ENCODE measurements at places on chromosomes 12 and 14.

DNA sequence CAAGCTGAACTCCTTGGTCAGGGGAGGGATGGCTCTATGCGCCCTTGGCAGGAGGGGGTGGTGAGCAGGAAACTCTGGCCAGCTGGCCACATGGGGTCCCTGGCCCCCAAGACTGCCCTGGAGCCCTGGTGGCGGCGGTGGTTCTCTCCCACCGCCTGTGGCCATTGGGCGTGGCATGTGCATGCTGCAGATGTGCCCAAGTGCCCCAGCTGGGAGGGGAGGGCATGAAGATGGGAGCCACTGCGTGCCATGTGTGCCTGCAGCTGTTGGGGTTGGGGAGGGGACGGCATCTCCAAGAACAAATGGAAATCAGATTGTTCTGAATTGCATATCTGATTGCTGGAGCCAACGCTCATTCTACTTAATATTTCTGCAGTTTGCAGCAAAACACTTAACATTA lies 115.7 kb upstream of the IGF1 start:
- no peak for DNase-seq

GRCh38 chr12:30882706-30883105 lies 43.8 kb upstream of the TSPAN11 start:
- DNase-seq: no peak

- no peak for DNase-seq
These were observed 11.9 kb downstream of the NUP37 start for GRCh38 chr12:102107970-102108369.

DNA sequence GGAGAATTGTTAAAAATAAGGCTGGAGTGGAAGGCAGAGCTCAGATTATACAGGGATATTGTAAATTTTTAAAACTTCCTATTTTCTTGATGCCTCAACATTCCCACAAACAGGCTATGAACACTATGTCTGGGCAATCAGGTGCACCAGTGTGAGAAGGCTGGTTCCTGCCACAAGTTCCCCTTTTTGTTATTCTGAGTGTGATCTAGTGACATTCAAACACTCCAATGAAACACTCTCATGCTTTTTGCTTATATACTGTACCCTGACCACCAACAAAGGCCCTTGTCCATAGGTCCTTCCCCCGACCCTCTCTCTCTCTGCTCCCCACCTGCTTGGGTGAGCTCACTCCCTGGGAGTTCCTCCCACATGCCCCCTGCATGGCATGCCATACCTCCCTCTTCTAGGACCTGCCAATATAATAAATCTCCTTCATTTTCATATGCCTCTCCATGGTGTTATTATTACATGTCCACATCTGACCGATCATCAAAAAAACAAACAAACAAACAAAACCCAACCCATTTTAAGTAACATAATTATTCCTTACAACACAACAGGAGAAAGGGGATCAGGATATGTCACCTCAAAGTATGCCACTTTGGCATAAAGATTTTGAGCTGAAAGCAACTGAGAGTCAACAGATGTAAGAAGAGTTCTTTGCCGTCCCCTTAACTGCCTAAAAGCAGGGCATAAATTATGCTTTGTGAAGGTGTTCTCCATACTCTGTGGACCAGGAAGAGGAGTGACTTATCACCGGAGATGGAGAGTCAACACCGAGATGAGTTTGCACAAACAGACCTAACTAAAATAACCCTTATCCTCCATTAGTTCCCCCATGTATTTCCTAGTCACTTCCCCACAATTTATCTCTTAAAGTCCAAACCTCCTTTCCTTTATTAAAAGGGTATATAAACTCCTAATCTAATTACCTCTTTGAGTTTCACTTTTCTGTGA lies 42.5 kb upstream of the CATSPERB start:
- no peak for DNase-seq

DNA sequence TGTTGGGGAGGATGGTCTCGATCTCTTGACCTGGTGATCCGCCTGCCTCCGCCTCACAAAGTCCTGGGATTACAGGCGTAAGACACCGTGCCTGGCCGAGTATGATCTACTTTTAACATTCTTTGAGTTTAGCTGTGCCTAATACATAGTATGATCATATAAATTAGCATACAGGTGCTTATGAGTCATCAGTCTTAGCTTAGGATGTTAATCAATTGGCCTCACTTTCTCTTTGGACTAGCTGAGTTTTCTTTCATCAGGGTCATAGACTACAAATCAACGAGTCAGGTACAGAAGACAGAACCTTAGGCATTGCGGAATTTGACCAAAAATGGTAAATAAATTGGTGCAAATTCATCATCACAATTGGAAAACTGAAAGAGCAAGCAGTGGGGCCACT lies 2.2 kb downstream of the SLC25A21 start:
- DNase-seq: no peak

GRCh38 chr14:71384007-71384845 lies 477.0 kb downstream of the PCNX1 start:
- no peak for DNase-seq

- DNase-seq: no peak
These were observed 75.6 kb downstream of the PPP2R5E start for GRCh38 chr14:63467440-63468072.

DNA sequence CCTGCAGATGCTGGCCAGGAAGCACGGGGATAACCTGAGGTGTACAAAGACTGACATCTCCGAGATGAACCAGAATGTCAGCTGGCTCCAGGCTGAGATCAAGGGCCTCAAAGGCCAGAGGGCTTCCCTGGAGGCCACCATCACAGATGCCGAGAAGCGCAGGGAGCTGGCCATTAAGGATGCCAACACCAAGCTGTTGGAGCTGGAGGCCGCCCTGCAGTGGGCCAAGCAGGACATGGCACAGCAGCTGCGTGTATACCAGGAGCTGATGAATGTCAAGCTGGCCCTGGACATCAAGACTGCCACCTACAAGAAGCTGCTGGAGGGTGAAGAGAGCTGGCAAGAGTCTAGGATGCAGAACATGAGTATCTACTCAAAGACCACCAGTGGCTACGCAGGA lies 380.0 kb upstream of the USP15 start:
- DNase-seq: no peak

GRCh38 chr12:83040339-83040738 lies 353.6 kb downstream of the TMTC2 start:
- no peak for DNase-seq

GRCh38 chr12:115160271-115161128 lies 476.5 kb upstream of the TBX3 start:
- no peak for DNase-seq

DNA sequence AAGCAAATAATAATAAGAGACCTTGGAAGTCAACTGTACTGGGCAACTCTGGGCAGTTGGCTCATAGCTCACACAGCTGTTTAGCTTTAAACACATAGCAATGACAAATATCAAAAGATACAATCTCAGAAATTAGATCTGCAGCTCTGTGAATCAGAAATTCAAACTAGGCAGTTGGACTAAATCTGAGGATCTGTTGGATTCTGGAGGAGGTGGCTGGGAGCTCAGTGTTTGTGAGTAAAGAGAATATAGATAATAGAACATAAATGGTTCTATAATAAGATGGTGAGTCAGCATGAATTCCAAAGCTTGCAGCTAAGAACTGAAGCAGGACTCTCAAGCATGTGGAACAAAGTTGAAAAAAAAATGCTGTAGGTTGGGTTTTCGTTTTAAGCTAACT lies 1949.4 kb upstream of the SEL1L start:
- no peak for DNase-seq

DNA sequence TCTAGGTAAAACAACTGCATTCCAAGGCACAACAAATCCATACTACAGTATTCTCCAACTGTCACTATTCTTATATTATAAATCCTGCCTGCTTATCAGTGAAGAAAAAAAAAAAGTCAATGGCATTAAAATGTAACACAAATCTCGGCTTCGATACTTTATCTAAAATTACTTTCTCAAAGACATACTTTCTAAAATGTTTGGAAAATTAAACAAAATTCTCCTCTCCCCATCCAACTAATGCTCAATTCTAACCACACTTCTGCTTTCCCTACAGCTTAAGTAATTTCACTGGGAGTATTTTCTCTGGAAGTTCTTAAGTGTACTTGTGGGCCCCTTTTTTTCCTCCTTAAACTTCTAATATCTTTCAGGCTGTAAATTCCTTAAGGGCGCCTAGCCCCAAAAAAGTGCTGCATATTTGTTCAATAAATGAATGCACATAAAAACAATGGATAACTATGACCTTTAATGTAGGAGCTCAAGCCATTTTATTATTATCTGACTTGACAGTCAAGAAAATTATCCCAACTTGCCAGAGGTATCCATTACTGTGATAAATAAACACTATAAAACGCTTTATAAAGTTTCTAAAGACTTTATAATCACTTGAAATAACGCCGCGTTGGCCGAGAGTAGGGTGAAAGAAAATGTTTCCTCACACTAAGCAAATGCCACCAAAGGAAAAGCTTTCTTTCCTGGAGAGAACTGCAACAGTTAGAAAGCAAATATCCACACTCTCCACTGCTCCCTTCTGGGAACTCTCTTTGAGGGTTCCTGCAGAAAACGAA lies 977 bp downstream of the HEATR5A start:
- no peak for DNase-seq

DNA sequence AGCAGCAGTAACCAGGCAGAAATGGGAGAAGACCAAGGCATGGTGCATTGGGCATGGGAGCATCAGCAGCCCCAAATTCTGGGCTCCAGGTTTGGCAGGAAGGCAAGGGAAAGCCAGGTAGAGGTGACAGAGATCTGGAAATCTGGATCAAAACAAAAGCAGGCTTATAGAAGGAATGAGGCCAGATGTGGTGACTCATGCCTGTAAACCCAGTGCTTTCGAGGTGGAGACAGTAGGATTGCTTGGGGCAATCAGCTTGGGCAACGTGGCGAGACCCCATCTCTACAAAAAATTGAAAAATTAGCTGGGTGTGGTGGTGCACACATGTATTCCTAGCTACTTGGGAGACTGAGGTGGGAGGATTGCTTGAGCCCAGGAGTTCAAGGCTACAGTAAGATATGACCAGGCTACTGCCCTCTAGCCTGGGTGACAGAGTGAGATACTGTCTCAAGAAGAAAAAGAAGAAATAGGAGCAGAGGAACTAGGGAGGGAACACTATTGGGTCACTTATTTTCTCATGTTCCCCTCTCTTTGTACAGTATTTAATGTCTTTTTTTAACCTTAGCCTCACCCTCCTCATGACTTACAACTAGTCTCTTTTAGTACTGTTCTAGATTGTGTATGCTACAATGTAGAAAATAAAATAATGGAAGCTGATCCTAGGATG lies 25.1 kb downstream of the SLC4A8 start:
- no peak for DNase-seq

DNA sequence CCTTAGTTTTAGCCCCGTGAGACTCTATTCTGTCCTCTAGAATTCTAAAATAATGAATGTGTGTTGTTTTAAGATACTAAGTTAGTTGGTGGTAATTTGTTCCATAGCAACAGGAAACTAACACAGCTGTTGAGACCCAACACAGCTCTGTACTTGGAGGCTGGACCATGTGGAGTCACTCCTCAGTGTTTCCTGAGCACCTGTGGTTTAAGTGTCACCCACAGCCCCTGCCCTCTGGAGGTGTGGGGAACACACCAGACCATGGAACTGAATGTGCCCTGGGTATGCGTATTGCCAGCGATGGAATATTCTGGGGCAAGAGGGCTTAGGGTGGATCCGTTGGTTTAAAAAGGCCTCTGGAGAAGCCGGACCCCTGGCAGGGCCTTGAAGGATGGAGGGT lies 16.6 kb upstream of the GPR68 start:
- no peak for DNase-seq

DNA sequence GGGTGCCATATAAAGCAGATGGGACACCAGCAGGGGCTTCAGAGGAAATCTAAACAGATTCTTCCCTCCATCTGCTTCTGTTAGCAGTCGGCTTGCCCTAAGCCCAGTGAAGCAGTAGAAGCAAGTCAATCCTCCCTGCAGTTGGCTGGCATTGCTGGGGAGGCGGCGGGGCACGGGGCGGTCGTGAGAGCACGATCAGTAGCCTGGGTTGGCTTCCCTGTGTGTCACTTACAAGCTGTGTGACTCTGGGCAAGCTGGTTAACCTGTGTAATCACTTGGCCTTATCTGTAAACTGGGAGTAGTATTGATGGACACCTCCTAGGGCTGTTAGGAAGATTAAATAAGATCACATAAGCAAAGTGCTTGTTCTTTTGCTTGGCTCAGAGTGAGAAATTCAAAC lies 19.4 kb downstream of the MYRFL start:
- no peak for DNase-seq

DNA sequence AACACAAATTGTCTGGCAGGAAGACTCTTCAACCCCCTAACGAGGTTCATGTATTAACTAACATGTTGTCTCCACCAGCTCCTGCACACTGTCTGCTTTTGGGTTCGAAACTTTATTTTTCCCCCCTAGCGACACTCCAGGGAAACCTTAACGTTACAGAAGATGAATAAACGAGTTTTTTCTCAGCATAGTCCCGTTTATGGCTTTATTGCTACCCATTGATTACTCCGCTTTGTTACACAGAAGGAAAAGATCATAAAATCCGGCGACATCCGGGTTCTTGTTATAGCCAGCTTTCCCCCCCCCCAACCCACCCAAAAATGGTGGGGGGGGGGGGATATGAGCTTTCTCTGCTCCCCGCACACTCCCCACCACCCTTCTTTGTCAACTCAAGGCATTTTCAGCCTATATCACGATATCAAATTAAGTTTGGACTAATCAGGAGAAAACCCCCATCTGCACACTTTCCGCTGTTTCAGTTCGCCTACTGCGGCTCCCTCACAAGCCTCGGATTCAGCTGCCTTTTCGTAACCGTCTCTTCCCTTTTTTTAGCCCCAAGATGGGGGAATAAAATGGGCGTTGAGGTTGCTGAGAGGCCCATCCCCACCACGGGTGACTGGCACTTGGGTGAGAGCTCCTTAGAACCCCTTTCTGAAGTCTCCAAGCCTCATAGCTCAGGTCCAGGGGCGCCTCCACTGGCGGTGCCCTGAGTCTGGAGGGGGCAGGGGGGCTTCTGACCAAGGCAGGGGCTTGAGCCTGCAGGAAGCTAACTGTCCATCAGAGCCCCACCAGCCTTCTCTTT lies 1.4 kb upstream of the HOXC6 start:
- DNase-seq: no peak

- DNase-seq: no peak
These were observed 5.1 kb downstream of the ARF6 start for GRCh38 chr14:49897965-49898364.

DNA sequence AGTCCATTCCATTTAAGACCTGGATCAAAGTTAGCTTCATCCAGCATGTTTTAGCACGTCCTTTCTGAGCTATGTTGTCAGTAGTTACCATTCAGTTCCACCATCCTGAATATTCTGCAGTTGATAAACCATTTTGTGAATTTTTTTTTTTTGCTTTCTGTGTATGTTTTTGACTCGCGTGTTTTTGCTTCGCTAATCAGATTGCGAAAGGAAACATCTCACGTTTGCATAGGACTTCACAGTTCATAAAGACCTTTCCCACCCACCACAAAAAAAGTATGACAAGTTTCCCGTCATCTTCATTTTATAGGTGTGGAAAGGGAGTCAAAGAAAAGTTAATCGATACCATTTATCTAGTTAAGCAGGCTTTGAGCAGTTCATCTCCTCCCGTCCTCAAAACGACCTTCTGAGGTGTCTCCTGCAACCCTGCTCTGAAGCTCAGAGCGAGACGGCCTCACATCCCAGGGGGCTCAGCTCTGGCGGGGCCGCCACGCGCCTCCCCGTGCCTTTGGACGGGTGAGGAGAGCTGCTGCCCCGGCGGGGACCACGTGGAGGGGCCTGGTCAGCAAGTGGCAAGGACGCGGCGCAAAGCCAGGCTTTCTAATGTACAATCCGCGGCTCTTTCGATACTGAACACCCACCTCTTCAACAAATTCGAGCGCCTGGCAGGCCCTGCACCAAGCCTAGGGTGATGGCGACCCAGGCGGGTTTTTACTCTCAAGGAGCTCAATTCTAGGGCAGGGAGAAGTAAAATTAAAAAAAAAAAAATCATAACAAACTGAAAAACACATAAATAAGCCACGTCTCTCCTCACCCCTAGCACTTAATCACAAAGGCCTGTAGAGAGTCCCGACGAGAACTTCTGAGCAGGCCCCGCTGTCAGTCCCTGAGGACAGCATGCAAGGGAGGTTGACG lies 988 bp upstream of the TMEM263 start:
- DNase-seq: no peak

Data from NCI-H2081 (cell line).